ENCODE measurements at places on chromosomes 12 and 14.

- no peak for DNase-seq
These were observed 119.2 kb downstream of the TBC1D30 start for GRCh38 chr12:64943686-64944085.

DNA sequence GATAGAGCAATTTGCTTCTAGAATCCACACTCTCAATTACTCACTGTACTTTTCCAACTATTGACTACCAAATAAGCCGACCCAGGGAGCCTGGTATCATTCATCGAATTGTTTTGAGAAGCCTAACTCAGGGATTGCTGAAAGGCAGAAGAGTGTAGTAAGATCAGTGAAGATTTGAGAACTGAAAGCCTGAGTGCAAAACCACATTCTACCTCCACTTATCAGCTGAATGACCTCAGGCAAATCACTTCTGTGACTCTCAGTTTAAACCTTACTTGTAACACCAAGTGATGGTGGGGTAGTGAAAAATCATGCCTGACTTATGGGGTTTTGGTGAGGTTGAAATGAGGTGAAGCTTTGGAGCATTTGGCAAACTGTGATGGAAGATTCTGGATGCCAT is 126.1 kb upstream of the MAX start:
- DNase-seq: no peak

DNA sequence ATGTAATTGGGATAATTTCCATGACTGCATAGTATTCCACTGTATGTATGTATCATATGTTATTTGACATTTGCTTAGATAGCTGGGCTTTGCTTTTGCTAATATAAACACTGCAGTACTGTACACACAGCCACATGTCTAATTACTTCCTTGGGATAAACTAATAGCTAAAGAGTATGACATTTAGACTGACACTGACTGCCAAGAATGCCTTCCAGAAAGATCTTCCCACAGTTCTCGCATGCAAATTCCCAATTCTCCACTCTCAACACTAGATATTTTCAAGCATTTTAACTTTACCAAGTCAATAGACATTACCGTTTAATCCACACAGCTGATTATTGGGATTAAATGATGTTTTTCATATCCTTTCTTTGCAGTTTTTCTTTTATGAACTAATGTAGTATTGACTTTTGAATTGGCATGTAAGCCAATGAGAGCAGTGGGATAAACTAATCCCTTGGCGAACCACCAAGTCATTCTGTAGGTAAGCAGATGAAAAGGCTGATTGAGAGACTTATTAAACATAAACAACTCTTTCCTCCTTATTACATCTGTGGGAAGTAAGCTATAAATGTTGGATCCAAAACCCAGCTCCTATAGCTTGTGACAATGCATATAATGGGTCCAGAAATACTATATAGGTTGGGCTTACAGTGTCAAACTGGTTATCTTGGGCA is 55.5 kb downstream of the STON2 start:
- no peak for DNase-seq

- DNase-seq: no peak
These were observed 23.0 kb upstream of the ACTN1 start for GRCh38 chr14:69002069-69002468.

DNA sequence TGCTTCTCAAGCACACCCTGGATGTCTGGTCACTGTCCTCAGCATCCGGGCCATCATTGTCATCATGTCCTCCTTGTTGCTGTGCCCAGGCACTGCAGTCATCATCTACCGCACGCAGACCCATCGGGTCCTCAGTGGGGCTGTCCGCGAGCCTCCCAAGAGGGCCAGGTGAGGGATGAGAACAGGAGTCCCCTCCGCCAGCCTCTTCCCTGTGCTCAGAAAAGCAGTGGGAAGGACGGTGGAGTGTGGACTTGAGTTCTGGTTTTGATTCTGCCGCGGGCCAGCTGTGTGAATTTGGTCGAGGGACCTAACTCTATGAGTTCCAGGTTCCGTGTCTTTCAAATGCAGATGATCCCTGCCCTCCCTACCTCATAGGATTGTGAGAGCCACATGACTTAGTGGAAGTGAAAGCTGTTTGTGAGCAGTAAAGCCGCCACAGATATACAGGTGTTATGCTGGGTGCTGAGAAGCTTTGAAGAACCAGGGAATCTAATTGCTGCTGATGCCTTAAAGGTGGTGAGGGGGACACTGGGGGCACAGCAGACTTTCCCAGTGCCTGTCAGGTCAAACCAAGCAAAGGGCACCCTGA is 122.9 kb upstream of the RAP1B start:
- DNase-seq: no peak

DNA sequence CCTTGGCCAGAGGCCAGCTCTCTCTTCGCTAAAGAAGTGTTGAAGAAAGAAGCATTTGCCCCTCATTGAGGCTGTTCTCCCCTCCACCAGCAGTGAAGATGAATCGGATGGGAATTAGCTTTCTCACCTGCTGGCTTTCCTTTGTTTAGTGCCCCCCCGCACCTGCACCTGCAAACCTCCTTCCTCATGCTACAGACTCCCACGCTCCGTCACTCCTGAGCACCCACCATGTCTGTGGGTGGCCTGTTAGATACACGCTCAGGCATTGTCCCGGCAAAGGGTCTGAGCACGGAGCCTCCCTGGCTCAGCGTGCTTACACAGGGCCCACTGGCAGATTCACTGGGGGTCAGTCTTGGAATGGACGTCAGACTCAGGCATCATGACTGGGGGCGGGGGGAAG is 121.6 kb downstream of the GLT1D1 start:
- no peak for DNase-seq

- no peak for DNase-seq
These were observed 118.6 kb downstream of the FGD4 start for GRCh38 chr12:32517966-32518365.

DNA sequence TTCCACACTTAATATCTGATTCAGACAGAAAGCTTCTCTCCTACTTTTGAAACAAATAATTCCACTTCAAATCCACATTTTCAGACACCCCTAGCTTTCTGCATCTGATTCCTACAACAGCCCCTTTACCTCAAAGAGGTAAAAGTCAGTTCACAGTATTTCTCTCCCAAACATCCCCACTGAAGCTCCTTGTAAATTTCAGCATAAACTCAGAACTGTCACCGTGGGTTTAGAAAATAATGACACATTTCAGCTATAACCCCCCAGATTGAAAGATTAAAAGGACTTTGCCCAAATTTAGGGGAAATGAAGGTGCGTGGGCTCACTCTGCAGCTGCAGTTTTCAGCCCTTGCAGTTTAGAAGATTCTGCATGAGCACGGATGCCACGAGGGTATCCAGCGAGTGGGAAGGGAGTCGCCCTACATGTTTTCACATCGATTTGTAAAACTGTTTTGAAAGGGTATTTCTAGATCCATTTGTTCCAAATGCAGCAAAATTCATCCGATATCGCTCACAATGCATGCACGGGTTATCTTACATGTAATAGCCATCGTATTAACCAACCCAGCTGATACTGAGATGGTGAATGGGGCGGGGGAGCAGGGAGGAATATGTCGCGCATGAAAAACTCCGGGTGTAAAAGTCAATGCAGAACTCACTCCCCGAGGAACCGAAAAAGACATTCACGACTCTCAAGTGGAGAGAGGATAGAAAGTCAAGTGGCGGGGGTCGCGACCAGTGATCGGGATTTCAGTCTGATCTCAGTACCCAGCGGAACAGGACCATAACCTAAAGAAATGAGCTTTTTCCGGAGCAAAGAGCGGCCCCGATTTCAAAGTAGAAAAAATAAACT is 5.0 kb upstream of the CCND2 start:
- DNase-seq: no peak

Measured in NCI-H2227 treated with DMSO at 0.1 percent for 48 hours (cell line).